ENCODE measurements at places on chromosomes 6 and 20.

GRCh38 chr6:1599469-1599868, 10.2 kb upstream of the FOXC1 start:
- DNase-seq, result no peak

- no peak for DNase-seq
These were observed 48.2 kb downstream of the RFX6 start for GRCh38 chr6:116925088-116925794.

DNA sequence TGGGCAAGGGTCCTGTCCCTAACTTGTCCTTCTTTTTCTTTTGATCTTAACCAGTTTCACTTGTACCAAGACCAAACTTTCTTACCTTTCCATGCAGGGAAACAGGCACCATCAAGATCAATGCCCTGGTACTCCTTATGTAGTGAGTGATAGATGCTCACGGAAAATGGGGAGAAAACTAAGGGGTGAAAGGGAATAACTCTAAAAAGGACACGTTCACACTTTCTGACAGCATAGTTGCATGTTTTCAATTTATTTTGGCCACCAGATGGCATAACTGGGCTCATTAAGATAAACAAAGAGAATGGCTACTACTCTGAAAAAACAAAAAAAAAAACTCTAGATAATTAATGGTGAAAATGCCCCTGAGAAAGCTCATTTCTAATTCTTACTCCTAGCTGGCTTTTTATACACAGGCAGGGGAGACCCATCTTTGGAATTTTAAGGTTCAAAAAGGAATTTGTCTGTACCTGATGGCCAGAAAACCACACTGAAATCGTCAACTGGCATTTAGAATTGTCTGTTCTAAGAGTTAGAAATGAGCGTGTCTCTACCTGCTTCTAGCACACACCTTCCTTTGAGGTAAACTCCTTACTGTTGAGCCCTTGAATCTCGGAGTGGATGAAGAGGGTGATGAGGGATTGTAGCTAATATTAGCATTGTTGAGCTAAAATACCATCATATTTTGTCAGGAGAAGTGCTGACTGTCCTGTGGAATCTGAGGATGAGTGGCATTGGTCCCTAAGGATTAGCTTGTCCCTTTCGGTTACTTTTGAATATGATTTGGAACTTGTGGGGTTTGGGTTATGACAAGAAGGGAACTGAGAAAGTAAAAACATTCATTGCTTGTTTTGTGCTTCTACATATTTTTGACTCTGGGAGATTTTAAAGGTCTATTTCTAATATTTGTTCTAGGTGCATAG, 62.2 kb upstream of the DDR1 start:
- DNase-seq, result peak; percentile 70

DNA sequence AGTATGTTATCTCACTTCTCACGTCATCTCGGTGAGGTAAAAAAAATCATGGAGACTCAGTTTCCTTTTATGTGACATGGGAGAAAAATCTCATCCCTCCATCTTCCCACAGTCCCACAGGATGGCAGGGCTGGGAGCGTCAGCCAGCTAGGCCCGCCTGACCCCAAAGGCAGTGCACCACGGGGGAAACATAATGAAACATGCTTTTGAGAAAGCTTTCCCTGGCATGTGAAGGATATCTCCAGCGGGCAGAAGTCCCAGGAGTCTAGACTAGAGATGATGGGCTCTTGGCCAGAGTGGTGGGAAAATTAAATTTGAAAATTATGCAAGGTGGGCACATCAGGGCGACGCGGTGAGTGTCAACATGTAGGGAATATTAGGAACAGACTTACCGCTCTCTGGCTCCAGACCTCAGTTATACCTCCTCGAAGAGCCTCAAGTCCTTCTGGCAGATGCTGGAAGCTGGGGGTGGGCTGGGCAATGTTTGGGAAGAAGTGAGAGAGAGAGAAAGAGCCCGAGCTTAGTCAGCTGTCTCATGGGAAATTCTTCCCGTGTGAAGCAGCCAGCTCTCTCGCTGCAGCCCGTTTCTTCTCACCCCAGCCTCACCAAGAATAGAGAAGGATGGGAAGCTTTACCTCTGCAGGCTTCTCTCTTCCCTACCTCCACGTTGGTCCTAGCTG, 52.3 kb downstream of the MOCS1 start:
- DNase-seq, result peak; percentile 83

DNA sequence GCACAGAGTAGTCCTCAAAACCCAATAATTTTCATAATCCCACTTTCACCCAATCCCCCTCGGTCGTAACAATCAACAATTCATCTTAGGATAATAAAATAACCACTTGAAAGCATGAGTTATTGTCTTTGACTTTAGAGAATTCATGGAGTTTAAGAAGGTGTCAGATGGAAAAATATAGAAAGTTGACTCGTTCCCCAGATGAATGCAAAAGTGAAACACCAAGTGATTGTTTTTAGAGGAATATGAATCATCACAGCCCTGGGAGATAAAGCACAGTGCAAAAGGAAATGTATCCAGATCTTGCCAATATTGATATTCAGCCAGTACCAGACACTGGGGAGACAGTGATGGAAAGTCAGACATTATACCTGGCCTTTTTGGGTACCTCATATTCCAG, 860.5 kb downstream of the DHX35 start:
- peak; percentile 42 for DNase-seq

- no peak for DNase-seq
These were observed 24.4 kb downstream of the TREML4 start for GRCh38 chr6:41252401-41253169.

GRCh38 chr20:21840991-21841390, 135.5 kb downstream of the PAX1 start:
- DNase-seq, result no peak

- peak; percentile 66 for DNase-seq
These were observed 203.7 kb downstream of the NFATC2 start for GRCh38 chr20:51338692-51339440.

GRCh38 chr6:19655744-19656143, 181.4 kb upstream of the ID4 start:
- no peak for DNase-seq

DNA sequence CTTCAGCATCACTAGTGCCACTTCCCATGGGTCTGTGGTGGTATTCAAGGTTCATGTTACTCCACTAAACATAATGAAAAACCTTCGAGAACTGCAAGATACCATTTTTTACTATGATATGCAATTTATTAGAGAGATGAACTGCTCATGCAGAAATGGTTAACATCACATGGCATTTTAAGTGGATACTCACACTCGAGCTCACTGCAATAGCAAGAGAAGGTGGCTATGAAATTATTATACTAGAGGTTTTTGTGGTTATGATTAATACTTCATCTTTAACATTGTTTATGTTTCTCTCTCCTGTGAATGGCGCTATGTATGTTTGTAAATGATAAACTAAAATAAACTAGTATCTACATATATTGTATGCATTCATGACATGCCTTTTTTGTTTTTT, 35.1 kb downstream of the SCAF8 start:
- DNase-seq, result no peak

- no peak for DNase-seq
These were observed 9.5 kb downstream of the SLC29A1 start for GRCh38 chr6:44232676-44233566.

DNA sequence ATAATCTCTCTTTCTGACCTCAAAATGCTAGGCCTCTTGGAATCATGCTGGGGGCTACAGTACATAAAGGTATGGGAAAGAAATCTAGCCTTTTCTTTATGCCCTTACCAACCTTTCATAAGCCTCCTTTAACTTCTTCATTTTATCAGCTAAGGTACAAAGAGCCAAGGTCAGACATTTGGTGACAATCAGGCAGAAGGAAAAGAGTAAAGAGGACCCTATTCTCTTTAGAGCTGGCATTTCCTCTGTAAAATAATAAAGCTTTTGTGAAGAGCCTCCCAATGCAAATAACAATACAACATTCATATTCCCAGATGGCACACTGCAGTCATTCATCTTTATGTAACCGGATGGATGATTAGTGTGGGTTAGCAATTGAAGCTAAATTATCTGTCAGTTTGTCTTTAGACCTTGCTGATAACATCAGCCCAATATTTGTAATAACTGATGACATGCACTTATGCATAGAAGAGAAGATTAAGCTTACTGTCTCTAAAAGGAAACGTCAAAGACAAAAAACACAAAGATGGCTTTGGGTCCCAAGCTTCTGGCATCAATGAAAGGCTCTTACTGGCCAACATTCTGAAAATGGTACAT, 163.1 kb downstream of the IBTK start:
- DNase-seq, result no peak

GRCh38 chr6:129679275-129679674, 30.7 kb downstream of the ARHGAP18 start:
- DNase-seq, result no peak

- DNase-seq, result peak; percentile 15
These were observed 42.0 kb upstream of the KCNQ5 start for GRCh38 chr6:72579865-72580264.

GRCh38 chr6:134774201-134774638, 175.7 kb downstream of the ALDH8A1 start:
- peak; percentile 77 for DNase-seq

Measured in fibroblast of pulmonary artery (primary cell).